ENCODE measurements at places on chromosomes 5 and 9.

DNA sequence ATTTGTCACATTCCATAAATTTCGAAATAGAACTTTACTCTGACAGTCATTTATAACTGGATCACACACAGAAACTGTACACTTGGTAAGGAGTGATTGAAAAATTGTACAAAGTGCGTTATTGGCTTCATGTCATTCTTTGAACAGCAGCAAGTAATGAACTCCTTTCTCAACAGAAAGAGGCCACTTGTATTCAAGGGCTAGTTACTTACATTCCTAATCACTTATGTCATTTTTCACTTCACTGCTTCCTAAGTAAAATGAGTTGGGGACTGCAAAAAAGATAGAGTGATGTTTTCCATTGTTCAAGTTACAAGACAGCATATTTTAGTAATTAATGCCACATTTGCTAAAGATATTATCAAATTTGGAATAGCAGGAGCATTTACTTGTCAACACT is 893.2 kb downstream of the DTWD2 start:
- no peak for DNase-seq

- DNase-seq: peak; percentile 36
Observed at GRCh38 chr9:86246752-86247161, 12.7 kb downstream of the C9orf153 start.

DNA sequence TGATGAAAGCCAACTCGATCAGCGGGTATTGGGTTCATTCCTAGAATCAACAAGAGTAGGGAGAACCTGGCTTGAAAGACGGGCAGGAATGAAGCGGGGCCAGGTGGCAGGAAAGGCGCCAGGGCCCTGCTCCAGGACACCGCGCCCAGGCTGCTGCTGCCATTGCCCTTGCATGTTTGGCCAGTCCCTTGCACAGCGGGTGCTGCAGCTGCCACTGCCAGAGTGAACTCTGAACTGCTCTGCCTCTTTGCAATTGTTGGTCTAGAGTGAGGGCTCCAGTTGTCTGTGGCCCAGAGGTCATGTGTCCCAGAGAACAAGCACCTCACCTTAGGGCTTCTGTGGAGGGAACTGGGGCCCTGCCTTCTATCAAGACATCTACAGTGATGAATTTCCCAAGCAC is 24.0 kb upstream of the CARTPT start:
- DNase-seq: no peak

GRCh38 chr9:19027825-19028224 is 5.2 kb downstream of the SAXO1 start:
- DNase-seq: no peak

DNA sequence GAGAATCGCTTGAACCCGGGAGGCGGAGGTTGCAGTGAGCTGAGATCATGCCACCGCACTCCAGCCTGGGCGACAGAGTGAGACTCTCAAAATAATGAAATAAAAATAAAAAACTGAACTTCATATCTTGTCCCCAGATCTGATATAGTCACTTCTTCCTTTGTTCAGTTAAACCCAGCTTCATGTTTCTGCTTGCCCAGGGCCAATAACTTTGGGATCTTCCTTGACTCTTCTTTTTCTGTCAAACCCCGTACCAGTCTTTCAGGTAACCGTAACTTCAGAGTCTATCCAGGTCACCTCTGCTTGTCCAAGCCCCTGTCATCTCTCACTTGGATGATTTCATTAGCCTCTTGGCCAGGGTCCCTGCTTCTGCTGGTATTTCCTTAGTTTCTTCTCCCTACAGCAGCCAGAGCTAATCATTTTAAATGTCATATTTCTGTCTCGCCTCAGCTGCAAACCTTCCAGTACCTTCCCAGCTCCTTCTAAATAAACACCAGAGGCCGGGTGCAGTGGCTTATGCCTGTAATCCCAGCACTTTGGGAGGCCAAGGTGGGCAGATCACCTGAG is 19.7 kb upstream of the ABL1 start:
- no peak for DNase-seq

GRCh38 chr9:114633438-114634089 is 22.5 kb downstream of the TMEM268 start:
- no peak for DNase-seq

DNA sequence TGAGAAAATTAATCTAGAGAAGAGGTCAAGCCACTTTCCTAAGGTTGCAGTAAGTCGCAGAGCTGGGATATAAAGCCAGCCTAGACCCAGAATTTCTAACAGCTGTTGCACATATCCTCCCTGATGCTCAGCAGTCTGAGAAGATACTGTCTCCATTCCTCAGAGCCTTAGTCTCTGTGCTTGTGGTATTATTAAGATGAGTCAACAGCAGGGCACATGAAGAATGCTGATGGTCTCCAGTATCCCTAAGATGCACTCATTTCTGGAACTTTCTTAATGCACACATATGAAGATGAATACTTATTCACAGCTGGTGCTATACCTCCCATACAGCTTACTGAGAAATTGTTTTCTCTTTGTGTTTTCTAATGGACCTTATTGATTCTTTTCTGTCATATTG is 32.5 kb downstream of the SGCD start:
- no peak for DNase-seq

DNA sequence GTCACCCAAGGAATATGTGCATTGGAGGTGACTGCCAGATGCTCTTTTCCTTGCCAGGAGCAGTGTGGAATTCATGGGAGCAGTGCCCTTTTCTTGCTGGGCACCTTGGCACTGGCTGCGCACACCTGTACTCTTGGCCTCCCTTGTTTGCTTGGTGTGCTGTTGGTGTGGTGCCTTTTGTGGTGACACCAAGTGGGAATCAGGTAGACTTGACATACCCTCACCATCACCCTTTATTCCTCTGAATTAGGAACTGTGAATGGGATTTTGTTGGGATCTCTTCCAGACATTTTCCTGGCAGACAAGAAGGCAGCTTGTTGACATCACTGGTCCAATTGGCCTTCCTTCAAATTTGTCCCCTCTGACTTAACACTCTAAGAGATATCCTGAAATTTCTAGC is 82.3 kb downstream of the RAI14 start:
- no peak for DNase-seq

DNA sequence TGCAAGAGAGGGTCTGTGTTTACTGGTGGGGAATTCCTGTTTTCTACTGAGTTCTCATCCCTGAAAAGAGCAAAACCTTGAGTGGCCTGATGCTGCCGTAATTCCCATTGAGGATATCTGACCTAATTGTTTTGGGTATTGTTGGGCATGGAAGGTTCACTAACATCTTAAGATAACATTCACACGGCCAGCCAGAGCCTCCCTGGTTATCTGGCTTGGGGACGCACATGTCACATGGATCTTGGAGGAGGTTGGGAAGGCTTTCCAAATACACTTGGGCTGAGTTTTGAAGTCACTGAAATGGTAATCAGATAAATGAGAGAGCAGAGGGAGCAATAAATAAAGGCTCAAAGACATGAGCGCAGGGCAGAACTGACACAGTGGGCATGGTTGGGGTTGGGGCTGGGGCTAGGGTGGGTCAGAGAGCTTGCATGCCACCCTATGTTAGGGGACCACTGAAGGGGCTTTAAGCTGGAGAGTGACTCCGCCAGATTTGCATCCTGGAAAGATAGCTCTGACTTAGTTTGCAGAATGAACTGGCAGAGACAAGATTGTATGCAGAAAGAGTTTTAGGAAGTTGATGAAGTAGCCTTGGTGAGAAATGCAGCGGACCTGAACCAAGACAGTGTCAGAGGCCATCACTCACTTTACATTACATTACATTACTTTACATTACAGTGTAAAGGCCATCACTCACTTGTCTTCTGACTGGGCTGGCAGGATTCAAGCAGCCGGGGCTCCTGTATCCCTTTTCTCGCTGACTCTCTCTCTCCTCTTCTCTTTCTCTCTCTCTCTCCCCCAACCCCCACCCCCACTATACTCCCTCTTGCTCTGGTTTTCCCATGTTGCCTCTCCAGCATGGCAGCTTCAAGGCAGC is 24.2 kb downstream of the SLC1A1 start:
- peak; percentile 53 for DNase-seq

DNA sequence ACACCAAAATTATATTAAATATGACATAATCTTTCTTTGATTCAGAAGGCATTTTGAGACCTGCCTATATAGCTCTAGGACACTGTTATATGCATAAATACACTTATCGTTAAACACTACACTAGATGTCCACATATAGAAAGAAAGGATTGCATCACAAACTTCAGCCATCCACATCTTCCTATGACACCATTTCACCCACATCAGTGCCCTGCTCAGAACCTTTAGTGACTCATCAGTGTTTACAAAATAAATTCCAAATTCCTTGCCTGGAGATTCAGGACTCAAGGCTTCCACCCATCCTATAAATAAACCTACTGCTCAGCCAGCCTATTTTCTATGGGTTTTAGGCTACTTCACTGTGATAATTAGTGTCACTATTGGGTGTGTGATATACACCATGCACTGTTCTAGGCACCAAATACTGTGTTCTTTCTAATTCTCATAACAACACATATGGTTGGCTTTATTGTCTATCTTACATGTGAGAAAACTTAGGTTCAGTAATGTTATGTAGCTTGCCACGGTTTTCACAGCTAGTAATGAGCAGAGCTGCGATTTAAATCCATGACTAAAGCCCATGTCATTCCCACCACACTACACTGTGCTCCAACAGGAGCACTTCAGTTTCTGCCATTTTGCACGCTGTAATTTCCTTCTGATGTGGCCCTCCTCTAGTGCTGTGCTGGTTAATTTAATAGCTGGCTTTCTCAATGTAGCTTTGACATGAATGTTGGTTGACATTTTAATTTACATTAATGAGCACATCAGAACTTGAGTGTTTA is 103.3 kb downstream of the SREK1 start:
- DNase-seq: peak; percentile 35
